ENCODE measurements at places on chromosomes 3 and 15. TPM values are rescaled to one million over a fixed set of nuclear protein-coding genes. Genes with fewer than 3 reads are reported as not detected.

FOXL2NB gene
- 13.2 TPM for total RNA-seq

COPG1 gene
- total RNA-seq = 149 TPM

CRABP1 gene
- total RNA-seq = 3.3 TPM

MASP1 gene
- 0.56 TPM for total RNA-seq

SNURF gene
- 12.3 TPM for total RNA-seq

ROPN1 gene
- total RNA-seq = not detected

TMEM108 gene
- 14.2 TPM for total RNA-seq

SENP8 gene
- 4.1 TPM for total RNA-seq

IL17RB gene
- 0.33 TPM for total RNA-seq

- DNase-seq = no peak
These were observed 12.6 kb upstream of the IGF2BP2 start for GRCh38 chr3:185837414-185837813.

GRCh38 chr15:67967871-67968431, 86.2 kb upstream of the PIAS1 start:
- DNase-seq = peak; percentile 75

DNA sequence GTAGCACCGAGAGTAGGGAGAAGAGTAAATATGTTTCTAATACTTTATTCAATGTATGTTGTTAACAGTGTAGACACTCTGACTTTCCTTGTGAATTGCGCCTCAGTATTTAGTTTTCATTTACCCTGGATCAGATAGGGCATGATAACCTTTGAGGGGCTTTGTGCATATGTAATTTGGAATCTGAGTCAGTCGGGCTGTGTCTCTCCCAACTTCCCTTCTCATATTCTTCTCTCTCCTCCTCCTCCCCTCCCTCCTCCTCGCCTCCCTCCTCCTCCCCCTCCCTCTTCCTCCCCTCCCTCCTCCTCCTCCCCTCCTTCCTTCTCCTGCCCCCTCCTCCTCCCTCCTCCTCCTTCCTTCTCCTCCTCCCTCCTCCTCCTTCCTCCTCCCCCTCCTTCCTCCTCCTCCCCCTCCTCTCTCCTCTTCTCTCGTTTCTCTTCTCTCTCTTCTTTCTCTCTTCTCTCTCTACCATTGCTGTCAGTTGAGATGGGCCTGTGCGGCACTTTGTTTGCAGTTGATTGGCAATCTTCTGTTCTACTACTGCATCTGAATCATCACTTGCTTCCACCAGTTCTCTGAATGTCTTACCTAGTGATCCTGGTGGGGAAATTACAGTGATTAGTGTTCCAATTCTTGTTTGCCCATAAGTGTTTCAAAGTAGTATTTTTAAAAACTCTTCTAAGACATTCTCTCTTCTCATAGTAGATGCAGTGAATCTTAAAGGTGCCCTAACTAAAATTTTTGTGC, 162.3 kb downstream of the PGPEP1L start:
- DNase-seq = no peak

DNA sequence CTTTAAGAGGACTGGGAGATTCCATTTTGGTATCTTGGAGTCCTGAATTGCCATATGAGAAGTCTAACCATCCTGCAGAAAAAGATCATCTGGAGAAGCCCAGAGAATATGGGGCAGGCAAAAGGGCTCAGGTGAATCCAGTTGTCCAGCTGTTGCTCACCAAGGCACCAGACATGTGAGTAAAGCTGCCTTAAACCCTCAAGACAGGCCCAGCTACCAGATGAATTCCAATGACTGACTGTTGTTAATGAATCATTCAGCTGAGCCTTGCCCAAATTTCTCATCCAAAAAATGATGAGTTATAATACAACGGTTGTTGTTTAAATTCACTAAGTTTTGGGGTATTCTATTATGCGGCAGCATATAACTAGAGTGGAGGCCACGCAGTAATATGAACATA, 22.0 kb upstream of the NANOGP8 start:
- no peak for DNase-seq

DNA sequence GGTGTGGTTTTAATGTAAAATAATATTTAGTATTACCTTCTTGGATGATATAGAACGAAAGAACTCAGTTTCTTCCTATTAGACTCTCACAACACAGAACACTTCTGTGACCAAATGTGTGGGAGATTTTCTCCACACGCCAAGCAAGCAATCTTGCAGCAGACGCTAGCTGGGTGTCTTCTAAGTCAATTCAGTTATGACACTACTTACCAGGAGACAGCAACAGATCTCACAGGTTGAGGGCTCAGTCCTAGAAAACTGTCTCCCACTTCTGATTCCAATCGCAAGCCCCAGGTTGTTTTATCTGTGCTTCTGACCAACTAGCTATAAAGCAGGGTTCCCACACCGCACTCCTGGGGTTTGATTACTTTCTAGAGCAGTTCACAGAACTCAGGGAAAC, 41.2 kb downstream of the HERC1 start:
- DNase-seq = no peak

GRCh38 chr15:47717036-47717612, at the start of gene SEMA6D:
SEMA6D (plus strand) TSS chr15:47717505; CDS start chr15:47759799, 42,294 bp downstream.
- peak; percentile 88 for DNase-seq

- no peak for DNase-seq
These were observed 1.9 kb downstream of the PAQR9 start for GRCh38 chr3:142961539-142961938.

GRCh38 chr3:44893097-44893496, 18.7 kb downstream of the TGM4 start:
- DNase-seq = no peak

DNA sequence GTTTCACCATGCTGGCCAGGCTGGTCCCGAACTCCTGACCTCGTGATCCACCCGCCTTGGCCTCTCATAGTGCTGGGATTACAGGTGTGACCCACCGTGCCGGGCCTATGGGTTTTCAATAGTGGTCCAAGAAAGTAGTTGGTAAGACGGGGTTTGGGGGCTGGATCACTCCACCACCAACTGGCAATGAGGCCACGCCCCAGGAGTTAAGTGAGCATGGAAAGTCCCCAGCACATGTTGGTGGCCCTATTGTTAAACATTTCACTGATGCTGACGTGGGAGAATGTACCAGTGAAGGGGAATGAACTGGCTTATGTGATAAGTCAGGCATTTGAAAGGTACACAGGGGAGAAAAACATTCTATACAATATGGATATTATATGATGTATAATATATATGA, 80.4 kb downstream of the CHRD start:
- no peak for DNase-seq

- DNase-seq = no peak
These were observed 128.5 kb downstream of the MYRIP start for GRCh38 chr3:39937874-39938273.

- no peak for DNase-seq
These were observed 19.6 kb upstream of the EMC3 start for GRCh38 chr3:10006048-10006761.

GRCh38 chr15:52357949-52358348, 62.3 kb upstream of the MYO5C start:
- no peak for DNase-seq

DNA sequence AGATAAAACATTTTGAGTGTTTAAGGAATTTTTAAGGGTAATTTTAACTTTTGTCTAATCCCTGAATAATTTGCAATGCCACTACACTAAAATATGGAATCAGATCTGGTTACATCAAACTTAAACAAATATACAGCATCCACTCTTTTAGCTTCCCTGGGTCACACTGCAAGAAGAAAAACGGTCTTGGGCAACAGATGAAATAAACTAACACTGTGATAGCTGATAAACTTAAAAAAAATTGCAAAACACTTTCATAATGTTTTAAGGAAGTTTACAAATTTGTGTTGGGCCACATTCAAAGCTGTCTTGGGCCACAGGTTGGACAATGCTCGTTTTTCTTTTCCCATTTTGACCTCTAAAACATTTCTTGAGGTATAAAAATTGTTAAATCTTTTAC, 34.3 kb downstream of the CCDC66 start:
- no peak for DNase-seq

DNA sequence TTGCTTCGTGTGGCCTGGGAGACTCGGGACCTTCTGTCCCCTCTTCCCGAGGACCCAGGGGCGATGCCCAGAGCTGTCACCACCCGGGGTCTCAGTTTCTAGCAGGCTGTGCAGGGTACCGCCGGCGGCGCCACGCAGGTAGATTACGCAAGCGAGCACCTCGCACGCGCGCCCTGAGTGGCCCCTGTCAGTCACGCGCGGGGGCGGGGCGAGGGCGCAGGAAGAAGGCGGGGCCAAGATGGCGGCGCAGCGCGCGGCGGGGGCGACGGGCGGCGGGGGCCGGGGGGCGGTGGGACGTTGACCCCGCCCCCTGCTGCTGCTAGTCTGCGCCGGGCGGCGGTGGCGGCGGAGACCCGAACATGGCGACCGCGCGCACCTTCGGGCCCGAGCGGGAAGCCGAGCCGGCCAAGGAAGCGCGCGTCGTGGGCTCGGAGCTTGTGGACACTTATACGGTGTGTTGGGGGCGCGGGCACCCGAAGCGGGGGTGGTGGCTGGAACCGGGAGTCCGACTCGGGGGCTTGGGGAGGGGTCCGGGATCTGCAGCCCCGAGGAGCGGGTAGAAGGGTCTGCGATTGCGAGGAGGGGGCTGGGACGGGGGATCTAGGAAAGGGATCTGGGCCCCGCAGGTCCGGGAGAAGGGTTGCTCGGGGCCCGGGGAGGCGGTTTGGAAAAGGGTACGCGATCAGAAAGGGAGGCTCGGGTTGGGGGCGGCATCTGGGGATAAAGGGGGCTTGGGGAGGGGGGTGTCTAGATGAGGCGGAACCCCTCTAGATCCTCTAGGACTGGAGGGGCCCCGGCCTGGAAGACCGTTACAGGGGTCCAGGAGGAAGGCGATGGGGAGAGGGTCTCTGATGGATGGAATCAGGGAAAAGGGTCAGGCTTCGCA, at the start of gene NISCH:
NISCH (plus strand) TSS at position 322 of the 886 bp plus-strand sequence; CDS start at position 360, 38 bp downstream.
- DNase-seq = peak; percentile 93

DNA sequence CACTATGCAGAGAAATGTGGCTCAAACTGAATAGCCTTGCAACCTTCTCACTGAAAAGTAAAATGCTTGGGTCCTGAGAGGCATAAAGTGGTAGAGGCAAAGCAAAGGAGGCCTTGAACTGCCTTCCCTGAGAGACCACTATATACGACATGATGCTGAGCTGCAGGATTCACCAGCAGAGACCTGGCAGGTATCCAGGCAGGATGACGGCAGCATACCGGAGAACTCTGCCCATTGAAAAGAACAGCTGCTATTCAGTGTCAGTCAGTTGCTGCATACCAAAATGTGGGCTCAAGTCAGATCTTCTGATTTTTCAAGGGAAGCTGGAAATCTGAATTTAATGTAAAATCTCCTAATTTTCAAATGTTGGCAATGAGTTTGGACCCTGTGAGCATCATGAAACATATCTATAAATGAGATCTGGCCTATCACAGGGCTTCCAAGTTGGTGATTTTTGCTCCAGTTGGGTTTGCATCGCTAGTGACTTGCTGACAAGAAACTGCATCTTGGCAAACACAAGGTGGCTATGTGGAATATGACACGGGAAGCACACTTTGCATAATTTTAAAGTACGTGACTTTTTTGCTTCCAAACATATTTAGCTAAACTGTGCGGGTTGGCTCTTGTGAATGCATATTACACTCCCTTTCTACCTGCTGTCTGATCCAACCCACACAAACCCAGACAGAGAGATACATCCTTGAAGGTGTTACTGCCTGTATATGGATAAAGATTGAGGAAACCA, 529.0 kb downstream of the AGBL1 start:
- DNase-seq = no peak

GRCh38 chr3:193080821-193081365, 160.1 kb upstream of the PLAAT1 start:
- DNase-seq = no peak

DNA sequence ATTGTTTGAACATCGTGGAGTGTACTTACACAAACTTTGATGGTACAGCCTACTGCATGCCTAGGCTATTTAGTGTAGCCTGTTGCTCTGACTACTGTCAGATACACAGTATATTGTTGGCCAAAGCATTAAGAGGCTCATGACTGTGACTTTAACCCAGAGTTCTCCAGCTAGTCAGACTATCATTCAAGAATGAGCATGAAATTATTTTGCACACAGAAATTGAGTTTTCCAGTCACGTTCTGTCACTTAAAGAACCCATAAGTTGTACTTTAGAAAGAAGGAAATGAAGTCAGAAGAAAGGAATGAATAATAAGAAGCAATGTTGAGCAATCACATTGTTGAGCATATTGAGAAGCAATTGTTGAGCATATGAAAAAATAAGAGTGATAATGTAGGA, 37.6 kb upstream of the SLC22A13 start:
- no peak for DNase-seq

GRCh38 chr15:68375716-68376220, 56.2 kb downstream of the ITGA11 start:
- DNase-seq = no peak

DNA sequence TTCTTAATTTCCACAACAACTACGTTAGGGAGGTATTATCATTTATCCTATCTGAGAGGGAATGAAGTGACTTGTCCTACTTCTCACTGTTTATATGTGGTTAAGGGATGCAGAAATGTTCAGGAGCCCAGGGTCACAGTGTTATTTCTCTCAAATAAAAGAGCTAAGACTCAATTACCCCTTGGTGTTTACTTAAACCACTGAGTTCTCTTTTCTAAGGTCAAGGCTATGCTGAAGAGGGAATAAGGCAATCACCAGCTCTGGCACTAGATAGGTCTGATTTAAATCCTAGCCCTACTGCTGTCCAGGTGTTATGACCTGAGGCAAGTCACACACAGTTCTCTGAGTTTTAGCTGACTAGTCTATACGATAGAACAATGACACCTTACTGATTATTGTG, 35.7 kb upstream of the BCL6 start:
- no peak for DNase-seq

DNA sequence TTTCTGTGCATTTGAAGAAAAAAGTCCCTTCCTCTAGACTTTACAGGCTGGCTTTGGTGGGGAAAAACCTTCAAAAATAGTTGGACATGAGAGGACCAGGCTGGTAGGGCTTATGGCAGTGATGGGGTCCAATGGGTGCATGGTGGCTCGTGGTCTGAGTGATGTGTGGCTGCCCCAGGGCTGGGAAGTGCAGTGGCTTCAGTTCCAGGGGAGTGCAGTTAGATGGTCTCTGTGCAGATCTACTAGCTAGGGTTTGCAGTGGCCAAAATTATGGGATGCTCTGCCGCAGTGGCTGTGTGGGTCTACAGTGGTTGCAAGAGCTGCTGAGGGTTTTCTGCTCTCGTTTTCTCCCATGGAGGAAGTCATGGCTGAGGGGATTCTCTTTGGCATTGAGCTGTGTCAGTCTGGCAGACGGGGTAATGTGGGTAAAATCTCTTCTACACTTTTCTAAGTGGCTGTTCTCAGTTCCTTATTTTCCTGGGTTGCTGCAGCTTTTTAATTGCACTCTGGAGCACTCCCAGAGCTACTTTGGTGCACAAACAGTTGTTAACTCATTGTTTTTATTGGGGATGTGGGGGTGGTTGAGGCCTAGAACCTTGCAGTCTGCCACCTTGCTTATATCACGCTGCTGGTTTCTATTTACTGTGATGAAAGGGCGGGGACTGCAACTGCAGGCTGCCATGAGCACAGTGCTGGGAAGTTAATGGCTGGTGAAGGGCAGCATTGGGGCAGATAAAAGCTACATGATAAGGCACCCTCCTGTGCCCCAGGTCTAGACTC, 1324.6 kb downstream of the NSUN3 start:
- DNase-seq = no peak

- no peak for DNase-seq
These were observed 184.5 kb downstream of the ATP8B4 start for GRCh38 chr15:49934487-49934886.
